NCI-H774 (cell line): ENCODE measurements at places on chromosomes 4 and X.

DNA sequence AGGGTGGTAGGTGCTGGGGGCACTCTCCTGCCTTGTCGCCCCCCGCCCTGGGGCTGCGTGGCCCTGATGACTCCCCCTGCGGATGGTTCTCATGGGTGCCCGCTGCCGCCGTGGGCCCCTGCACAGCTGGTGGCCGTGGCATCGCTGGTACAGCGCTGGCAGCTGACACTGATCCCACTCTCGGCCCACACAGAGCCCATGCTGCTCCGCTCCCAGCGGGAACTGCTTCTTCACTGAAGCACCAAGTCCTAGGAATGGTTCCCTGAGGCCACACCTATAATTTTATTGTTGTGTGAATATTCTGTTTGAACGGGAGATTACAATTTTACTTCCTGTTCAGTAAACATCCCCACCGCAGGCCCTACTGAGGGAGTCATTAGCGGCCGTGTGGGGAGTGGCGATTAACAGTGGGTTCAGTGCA lies 138.6 kb upstream of the NKX1-1 start:
- DNase-seq: no peak

DNA sequence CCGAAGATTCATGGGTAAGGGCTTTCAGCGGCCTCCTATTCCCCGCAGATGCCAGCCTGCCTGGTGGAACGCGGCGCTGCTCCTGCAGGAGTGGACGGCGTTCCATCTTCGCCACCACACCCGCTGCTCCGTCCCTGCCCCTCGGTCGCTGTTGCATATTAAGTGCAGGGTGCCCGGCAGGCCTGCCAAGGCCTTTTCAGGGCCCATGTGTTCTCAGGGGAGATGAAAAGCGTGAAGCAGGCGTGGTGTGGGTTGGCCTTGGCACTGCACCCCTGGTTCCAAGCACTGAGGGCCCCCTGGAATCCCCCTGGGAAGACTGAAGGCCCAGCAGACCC lies 52.0 kb downstream of the SORCS2 start:
- no peak for DNase-seq

GRCh38 chrX:151711154-151711553 lies 4.7 kb upstream of the FATE1 start:
- DNase-seq: no peak

DNA sequence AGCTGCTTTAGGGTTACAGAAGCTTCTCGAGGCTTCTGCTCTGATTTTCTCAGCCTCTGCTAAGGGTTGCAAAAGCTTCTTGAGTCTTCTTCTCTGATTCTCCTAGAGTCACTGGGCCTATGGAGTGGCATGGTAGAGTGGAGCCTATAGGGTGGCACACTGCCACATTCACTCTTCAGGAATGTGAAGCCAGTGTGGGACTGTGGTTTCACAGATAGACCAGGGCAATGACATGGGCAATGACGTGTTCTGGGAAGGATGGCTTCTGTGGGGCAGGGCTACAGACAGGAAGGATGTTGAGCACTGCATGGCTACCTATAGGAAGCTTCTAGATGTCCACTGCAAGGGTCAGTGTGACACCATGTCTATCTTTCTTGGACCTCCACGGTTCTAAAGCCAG lies 11.0 kb upstream of the MAMLD1 start:
- no peak for DNase-seq

- no peak for DNase-seq
Measured at GRCh38 chr4:132669786-132670185, 479.3 kb upstream of the PCDH10 start.

DNA sequence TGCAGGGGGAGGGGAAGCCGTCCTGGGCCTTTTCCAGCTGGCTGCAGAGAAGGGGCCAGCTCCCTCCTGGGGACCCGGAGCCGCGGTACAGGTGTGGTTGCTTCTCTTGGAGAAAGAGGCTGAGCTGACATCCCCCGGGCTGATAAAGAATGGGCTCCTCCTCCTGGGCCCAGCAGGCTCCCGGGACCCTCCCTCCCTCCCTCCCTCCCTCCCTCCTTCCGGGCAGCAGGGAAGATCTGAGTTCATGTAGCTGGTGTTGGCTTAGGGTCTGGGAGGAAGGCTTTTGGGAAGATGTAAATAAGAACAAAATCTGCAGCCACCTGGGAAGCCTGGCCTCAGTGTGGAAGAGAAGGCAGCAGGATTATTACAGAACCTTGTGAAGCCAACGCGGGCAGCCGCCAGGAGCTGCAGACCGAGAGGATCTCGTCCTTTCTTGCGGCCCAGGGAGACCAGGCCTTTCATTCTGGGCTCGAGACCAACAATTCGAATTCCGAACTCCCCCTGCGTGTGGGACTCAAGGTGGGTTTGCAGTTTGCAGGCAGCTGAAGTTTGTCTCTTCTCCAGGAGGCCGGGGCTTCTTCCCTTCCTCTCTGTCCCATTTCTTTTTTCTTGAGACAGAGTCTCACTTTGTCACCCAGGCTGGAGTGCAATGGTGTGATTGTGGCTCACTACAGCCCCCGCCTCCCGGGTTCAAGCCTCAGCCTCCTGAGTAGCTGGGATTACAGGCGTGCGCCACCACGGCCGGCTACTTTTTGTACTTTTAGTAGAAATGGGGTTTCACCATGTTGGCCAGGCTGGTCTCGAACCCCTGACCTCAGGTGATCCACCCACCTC lies at the start of gene PLCXD1:
PLCXD1 (plus strand) TSS at position 216 of the 834 bp plus-strand sequence. CDS start 2,807 bp downstream, outside the sequence.
- DNase-seq: no peak
